ENCODE measurements at places on chromosomes 11 and 22.

DNA sequence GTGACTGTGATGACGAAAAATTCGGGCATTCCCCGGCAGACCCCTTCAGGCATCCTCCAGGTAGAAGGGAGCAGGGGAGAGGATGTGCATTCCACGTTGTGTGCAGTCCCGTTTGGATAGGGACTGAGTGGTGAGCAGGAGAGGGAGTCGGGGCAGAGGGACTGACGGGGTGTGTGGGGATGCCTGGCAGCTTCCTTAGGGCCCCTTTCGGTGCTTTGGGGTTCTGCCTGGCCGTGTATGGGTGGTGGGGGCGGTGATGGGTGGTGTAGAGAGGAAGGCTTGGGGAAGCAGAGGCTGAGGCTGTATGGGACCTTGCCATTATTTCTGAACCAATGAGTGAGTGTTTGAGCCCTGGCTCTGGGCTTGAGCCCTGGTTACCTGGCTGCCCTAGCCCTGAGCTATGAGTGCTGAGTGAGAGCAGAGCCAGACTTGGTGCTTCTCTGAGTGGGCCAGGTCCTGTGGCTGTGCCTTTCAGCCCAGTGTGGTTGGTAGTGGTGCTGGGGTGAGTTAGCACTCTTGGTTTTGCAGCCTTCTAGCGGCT, 914 bp downstream of the INPPL1 start:
- no peak for DNase-seq

DNA sequence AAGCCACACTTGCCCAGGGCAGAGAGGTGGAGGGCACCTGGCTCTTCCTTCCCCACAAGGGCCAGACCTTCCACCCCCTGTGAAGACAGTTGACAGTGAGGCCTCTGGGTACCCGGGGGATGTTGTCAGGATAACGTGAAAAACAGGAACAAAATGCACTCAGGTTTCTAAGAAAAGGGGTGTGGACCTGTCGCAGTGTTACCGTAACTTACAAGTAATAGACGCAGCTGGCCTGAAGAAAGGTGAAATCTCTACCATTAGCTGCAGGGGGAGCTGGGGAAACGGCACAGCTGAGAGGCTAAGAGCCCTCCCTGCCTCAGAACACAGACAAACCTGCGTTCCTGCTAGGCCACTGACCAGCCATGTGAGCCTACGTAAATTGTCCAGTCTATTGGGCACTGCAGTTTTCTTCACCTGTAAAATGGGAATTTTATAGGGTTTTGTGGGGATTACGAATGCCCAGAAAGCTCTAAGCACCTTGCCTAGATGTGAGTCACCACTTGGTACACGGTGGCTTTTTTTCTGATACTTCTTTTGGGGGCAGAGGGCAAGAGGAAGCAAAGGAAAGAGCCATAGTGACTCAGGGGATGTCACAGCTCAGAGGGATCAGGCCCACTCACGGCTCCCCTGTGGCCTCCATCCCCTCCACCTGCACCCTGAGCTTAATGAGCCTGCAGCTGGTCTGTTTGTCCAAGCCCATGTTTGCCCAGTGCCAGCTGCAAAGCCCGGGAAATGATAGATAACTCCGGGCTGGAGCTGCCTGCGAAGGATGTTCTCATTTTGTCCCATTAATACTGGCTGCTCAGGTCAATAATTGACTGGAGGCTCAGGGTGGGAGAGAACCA, 18.4 kb upstream of the CABP7 start:
- peak; percentile 57 for DNase-seq

- no peak for DNase-seq
Measured at GRCh38 chr22:28207281-28208030, 288.4 kb upstream of the PITPNB start.

DNA sequence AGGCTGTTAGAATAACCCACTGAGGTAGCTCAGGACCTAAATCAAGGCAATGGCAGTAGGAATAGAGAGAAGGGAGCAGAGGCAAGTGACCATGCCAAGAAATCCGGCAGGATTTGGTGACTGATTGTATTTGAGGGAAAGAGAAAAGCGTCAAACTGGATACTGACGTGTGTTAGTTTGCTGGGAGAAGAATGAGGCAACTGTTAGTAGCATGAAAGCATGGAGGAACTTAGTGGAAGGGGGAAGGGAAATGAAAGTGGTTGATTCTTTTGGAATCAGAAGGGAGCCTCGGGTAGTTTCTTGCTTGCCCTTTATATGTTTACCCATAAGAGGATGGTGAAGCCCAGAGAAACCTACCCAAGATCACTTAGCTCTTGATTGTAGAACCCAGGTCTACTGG, 8.3 kb downstream of the PPFIBP2 start:
- DNase-seq, result no peak

DNA sequence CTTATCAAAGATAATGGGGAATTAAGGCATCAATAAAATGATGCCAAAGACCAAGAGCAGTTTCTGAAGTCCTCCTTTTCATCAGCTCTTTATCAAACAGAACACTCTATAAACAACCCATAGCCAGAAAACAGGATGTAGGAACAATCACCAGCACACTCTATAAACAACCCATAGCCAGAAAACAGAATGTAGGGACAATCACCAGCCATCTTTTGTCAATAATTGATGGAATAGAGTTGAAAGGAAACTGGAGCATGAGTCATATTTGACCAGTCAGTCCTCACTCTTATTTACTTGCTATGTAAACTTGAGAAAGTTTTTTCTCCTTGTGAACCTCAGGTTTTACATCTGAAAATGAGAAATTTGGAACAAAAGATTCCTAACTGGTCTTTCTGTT, 10.0 kb downstream of the MS4A2 start:
- DNase-seq, result no peak

DNA sequence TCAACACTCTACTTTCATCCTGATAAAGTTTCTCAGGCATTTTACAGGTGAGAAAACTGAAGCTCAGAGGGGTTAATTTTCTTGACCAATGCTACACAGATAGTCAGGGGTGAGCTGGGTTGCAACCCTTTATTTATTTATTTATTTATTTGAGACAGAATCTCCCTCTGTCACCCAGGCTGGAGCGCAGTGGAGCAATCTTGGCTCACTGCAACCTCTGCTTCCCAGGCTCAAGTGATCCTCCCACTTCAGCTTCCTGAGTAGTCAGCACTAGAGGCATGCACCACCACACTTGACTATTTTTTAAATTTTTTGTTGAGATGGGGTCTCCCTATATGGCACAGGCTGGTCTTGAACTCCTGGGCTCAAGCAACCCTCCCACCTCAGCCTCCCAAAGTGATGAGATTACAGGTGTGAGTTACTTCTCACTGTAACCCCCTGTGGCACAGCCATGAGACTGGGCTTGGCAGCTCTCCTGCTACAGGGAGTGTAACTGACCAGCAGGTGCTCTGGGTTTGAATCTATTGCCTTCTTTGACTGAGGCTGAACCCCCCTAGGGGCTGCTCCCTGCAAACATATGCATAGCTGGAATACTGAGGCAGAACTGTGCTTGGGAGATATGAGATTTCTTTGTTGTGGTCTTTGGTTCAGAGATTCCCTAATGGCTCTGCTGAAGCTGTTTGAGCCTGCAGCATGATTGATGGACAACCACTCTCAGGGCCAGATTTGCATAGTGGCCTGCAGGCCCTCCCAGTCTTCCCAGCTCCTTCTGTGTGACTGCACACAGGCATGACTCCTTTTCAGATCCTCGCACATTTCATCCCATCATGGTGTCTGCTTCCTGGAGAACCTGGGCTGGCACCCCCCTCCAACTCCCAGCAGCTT, 6.1 kb downstream of the C11orf96 start:
- DNase-seq, result no peak

DNA sequence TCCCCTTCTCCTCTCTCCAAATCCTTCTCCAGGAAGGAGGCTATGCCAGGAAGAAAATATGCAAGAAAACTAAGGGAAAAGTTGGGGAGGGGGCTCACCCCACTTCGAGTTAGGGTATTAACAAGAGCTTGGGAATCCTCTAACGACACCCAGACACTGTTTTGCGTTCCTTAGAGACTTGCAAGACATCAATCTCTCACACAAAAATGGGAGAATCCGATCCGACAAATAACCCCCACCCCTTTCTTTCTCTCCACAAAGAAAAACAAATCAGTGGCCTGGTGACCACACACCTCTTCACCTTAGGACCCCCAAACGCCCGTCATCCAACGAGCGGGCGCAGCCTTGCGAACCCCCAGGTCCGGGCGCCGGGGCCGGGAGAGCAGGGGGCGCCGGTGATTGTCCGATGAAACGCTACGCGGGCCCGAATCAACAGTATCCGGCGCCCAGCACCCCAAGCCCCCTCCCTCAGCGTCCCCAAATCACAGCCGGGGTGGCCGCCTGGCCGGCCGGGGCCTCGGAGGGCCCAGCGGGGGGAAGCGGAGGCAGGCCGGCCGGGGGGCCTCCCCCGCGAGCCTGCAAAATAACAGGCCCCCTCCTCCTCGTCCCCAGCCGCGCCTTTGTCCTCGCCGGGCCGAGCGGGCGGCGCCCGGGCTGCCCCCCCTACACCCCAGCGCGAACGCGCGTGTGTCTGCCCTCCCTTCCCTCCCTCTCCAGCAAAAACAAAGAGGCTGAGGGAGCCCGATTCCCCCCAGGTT, 690 bp downstream of the CSNK1E start:
- peak; percentile 3 for DNase-seq

DNA sequence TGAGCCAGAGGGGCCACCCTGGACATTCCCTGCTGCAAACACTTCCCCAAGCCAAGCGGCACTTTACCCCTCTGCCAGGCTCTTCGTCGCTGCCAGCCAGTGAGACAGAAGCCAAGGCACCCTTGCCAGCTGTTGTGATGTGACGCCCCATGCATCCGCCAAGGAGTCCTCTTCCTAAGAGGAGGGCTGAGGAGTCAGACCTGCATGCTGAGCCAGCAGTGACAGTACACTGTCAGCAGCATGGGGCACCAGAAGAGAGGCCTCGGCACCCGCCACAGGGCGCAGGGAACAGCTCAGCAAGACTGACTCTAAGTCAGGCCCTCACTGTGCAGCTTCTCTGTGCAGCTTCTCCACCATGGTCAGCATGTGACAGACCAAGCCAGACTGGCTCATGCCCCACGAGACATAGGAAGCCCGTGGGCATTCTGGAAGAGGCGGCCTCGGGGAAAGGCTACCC, 26.4 kb downstream of the VPS37C start:
- DNase-seq, result no peak

DNA sequence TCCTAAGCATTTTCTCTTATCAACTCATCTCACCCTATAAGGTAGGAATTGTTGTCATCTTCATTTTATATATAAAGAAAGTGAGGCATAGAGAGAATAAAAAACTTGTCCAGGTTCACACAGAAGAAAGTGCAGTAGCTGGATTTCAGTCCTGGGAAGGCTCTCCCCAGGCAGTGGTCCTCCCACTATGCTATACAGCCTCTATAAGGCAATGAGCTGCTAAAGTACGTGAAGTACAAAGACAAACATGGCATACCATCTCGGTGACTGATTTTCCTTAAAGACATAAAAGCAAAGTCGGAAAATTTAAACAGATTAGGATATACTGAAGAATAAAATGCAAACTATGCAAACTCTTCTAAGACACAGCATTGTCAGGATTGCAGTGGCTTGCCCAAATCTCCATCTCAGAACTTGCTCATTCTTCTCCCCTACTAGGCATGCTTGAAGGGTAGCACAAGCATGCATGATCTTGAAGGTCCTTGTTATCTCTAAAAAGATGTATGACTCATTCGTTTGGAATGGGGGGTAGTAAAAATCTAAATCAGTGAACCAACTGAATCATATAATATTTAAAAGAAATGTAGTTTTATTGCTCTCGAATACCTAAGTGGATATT, 97.8 kb upstream of the CSNK2A3 start:
- no peak for DNase-seq

- DNase-seq, result no peak
Measured at GRCh38 chr11:78825591-78826020, 250.9 kb upstream of the NARS2 start.

- DNase-seq, result no peak
Measured at GRCh38 chr11:10319702-10320558, 15.1 kb downstream of the ADM start.

- DNase-seq, result no peak
Measured at GRCh38 chr11:85709941-85710702, 24.1 kb upstream of the CCDC89 start.

DNA sequence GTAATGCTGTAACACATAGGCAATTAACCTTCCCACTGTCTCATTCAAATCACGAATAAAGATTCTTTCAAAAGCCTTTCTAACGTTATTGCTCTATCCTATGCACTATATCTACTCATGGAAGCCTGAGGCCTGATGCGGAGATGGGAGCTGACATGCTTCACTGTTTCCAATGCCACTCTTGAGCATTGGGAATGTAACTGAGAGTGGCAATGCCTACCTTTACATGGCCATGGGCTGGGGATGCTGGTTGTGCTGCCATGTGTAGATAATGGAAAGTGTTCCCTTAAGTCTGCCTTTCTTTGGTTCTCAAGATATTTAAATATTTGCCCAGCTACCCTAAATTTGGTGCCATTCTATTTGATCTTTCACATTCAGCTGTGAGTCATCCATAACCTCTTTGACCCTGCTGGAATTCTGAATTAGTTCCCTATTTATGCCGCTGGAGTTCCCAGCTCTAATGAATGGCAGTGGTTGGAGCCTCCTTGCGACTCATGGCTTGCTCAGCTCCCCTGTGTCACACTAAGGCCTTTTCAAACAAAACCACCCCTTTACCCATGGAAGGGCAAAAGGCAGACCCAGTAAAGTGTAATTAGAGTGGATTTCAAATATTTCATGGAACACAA, 21.4 kb upstream of the DKK3 start:
- no peak for DNase-seq

- no peak for DNase-seq
Measured at GRCh38 chr11:124724979-124725718, 14.6 kb upstream of the NRGN start.

DNA sequence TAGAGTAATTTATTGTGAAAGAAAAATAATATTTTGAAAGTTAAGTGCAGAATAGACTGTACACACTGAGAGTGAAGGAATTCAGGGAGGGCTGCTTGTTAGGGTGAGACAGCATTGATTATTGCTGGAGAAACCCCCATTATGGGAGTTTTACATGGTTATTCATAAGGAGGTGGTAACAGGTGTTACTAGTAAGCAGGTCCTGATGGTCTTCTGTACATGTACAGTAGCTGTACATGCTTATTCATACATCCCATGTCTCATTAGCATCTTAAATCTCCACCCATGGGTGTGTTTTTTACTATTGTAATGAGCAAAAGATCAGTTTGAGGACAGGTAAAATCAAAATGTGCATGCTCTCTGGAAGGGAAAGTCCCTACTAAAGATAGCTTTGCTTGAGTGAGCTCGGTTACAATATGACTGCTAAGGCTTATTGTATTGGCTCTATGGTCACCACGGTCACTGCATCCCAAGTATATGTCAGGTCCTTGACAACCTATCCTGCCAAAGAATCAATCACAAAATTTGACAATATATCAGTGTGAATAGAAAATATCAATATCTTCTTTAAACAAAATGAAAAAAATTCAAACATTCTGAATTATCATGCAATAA, 6.2 kb downstream of the KDM4F start:
- no peak for DNase-seq

Measured in NCI-H774 (cell line).